ENCODE measurements at places on chromosomes 13 and 19. TPM values are rescaled to one million over a fixed set of nuclear protein-coding genes. Genes with fewer than 3 reads are reported as not detected.

DNA sequence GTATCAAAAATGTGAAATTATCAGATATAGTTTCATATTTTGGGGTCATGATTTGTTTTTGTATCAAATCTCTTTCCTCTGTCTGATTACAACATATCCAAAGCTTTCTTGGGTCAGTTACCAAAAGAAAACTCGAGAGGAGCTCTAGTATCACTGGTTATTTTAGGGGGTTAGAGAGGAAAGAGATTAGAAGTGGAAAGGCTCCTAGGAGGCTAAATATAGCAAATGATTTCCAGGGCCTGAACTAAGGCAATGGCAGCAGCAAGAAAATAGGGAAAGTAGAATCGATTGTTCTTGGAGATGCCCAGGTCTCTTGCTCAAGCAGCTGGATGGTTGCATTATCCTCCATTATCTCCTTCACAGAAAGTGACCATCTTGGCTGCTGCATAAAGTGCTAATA lies 72.9 kb downstream of the NHLRC3 start:
- no peaks in the 10 kb centered on the region for H3K4me1 ChIP-seq
- H3K4me3 ChIP-seq = no peak overlapping the region
- no peaks in the 10 kb centered on the region for H3K36me3 ChIP-seq
- H3K27ac ChIP-seq = no peak overlapping the region
- DNase-seq = no peak
- H3K27me3 ChIP-seq = peaks cover 14% of the 10 kb centered on the region

GRCh38 chr13:90049989-90050671 lies 1297.4 kb upstream of the MIR17HG start:
- no peak for DNase-seq
- no peak overlapping the region for H3K4me3 ChIP-seq
- no peaks in the 10 kb centered on the region for H3K36me3 ChIP-seq
- no peaks in the 10 kb centered on the region for H3K4me1 ChIP-seq

- no peaks in the 10 kb centered on the region for H3K4me1 ChIP-seq
- no peak overlapping the region for H3K27ac ChIP-seq
- H3K4me3 ChIP-seq = no peak overlapping the region
Measured at GRCh38 chr13:51122868-51123566, 11.9 kb upstream of the C13orf42 start.

DNA sequence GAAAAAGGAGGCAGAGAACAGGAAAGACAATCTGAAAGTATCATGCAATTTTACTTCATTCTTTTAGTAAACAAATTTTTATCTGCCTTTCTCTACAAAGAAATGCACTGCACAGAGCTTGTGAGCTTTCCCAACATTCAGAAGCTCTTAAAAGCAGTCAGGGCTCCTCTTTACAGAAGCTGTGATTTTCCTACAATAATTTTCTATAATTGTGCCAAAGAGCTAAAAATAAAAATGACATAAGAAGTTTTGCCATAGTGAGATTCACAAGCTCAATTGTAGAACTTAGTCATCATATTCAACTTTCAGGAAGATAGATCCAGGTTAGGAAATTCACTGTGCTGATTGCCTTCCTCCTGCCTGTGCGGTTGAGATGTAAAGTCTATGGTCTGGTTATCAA lies 341.4 kb downstream of the PCDH9 start:
- H3K4me1 ChIP-seq = no peaks in the 10 kb centered on the region
- H3K4me3 ChIP-seq = no peak overlapping the region
- H3K27me3 ChIP-seq = no peaks in the 10 kb centered on the region
- H3K36me3 ChIP-seq = no peaks in the 10 kb centered on the region
- H3K27ac ChIP-seq = no peak overlapping the region
- no peak for DNase-seq

GRCh38 chr13:24142886-24143285 lies 17.6 kb upstream of the SPATA13 start:
- peak; percentile 66 for DNase-seq
- no peaks in the 10 kb centered on the region for H3K27me3 ChIP-seq
- peak overlapping the region; percentile 60 for H3K27ac ChIP-seq
- H3K4me1 ChIP-seq = peaks cover 20% of the 10 kb centered on the region

DNA sequence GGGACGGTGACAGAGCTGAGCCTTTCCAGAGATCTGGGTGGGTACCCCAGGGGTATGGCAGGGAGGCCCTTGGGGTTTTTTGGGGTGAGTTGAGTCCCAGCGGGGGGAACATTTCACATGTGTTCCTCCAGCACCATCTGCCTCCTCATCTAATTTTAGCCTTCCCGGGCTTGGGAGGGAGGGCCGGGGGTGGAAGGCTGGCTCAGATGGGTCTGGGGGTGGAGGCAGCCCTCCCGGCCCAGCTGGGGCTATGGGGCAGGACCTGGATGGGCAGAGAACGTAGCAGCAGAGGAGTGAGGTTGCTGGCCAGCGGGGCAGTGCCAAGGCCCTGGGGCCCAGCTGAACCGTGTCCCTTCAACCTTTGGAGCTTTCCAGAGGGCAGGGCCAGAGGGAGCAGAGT lies 23.5 kb downstream of the ADGRL1 start:
- DNase-seq = no peak
- H3K4me3 ChIP-seq = no peak overlapping the region
- no peak overlapping the region for H3K27ac ChIP-seq
- no peaks in the 10 kb centered on the region for H3K4me1 ChIP-seq

DNA sequence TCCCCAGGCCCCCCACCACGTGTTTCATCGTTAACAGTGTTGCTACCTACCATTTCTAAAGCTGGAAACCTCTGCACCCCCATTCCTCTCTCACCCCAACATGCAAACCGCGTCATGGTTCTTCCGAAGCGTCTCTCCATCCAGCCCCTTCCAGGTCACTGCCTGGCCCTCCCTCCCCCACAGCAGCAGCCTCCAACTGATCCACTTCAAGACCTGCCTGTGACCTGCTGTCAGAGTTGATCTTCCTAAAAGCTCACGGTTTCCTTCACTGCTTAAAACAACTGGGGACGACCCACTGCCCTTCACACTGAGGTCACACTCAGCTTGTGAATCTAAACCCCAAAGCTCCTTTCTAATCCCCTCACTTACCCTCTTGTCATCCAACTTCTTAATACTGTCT lies 47.7 kb downstream of the STK24 start:
- H3K36me3 ChIP-seq = no peaks in the 10 kb centered on the region
- H3K4me1 ChIP-seq = no peaks in the 10 kb centered on the region
- H3K4me3 ChIP-seq = no peak overlapping the region
- DNase-seq = no peak

GRCh38 chr19:46728693-46729339 lies 11.9 kb upstream of the PRKD2 start:
- DNase-seq = peak; percentile 88
- peaks cover 12% of the 10 kb centered on the region for H3K36me3 ChIP-seq
- H3K27ac ChIP-seq = peak overlapping the region; percentile 67
- no peaks in the 10 kb centered on the region for H3K27me3 ChIP-seq
- no peak overlapping the region for H3K4me3 ChIP-seq

- H3K4me3 ChIP-seq = no peak overlapping the region
- no peaks in the 10 kb centered on the region for H3K27me3 ChIP-seq
- no peaks in the 10 kb centered on the region for H3K36me3 ChIP-seq
- peaks cover 12% of the 10 kb centered on the region for H3K4me1 ChIP-seq
- H3K27ac ChIP-seq = no peak overlapping the region
Measured at GRCh38 chr13:70703755-70704154, 595.5 kb upstream of the KLHL1 start.

DNA sequence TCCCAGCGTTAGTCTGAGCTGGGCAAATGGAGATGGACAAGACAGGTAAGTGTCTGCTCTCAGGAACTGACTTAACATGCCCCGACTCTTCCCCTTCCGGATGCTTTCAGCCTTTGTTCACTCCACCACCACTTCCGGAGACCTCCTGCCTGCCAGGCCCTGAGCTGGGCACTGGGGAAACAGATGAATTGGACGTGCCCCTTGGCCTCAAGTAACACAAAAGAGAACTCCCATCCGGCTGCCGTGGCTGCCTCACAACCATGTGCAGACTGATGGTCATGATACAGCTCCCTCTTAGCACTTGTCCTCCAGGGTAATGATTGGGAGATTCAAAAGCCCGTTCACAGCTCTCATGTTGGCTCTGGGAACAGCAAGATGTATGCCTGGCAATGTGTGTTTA lies 6.9 kb downstream of the ZNF784 start:
- DNase-seq = peak; percentile 10
- no peaks in the 10 kb centered on the region for H3K27me3 ChIP-seq
- H3K36me3 ChIP-seq = peaks cover 23% of the 10 kb centered on the region
- no peak overlapping the region for H3K27ac ChIP-seq
- no peak overlapping the region for H3K4me3 ChIP-seq

DNA sequence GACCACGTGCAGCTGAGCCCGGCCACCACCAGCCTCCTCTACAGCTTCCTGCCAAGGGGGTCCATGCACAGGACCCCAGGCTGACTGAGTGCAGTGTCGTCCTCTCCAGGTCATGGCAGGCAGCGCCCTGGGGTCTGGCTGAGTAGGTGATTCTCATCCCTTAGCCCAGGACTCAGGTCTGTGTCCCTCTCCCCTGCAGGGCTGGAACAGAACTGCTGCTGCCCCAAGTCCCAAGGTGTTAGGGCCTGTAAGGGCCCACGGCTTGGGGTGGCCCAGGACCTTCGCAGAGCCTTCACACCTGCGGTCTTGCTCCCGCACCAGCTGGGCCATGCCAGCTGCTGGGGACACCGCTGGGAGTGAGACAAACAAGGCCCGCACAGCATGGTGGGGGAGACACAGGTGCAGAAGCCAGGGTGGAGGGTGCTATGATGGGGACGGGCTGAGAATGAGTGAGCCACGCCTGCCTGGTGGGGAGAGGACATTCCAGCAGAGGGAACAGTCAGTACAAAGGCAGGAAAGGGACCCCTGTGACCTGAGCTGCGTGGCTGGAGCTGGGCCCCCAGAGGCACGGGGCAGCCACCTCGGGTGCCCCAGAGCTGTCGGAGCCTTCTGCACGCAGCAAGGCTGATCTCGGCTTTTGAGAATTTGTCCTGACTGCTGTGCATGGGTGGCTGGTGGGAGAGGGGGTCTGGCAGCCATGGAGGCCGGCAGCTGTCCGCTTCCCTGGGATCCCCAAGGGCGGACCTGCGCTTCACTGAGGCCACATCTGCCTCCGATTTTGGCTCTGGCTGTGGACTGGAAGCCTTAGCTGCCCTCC lies 11.9 kb downstream of the PLEKHF1 start:
- H3K4me1 ChIP-seq = peaks cover 6% of the 10 kb centered on the region
- no peaks in the 10 kb centered on the region for H3K36me3 ChIP-seq
- no peaks in the 10 kb centered on the region for H3K27me3 ChIP-seq
- no peak overlapping the region for H3K4me3 ChIP-seq

GRCh38 chr13:111317042-111317550 lies 3.3 kb upstream of the TEX29 start:
- DNase-seq = no peak
- no peaks in the 10 kb centered on the region for H3K27me3 ChIP-seq
- peaks cover 4% of the 10 kb centered on the region for H3K4me1 ChIP-seq
- H3K36me3 ChIP-seq = peaks cover 3% of the 10 kb centered on the region

DNA sequence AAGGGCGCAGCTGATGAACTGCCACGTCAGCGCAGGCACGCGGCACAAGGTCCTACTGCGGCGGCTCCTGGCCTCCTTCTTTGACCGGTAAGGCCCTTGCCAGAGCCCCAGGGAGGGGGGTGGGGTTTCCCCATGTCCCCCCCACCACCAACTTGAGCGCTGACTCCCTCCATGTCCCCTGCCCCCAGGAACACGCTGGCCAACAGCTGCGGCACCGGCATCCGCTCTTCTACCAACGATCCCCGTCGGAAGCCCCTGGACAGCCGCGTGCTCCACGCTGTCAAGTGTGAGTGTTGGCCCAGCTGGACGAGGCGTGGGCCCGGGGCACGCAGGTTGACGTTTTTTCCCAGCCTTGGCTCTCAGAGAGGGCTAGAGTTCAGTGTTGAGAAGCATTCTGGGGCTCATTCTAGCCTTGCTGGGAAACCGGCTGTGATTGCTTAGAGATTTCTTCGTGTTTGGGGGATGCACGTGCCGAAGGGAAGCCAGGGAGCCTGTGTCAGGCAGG lies 12.8 kb downstream of the STX10 start:
- H3K27ac ChIP-seq = no peak overlapping the region
- H3K4me1 ChIP-seq = no peaks in the 10 kb centered on the region
- H3K36me3 ChIP-seq = peaks cover 12% of the 10 kb centered on the region
- DNase-seq = no peak
- H3K4me3 ChIP-seq = no peak overlapping the region

WDR88 gene
- total RNA-seq = not detected

ONECUT3 gene
- total RNA-seq = not detected

Data from endothelial cell of umbilical vein (primary cell).